ENCODE measurements at places on chromosomes 16 and 17.

DNA sequence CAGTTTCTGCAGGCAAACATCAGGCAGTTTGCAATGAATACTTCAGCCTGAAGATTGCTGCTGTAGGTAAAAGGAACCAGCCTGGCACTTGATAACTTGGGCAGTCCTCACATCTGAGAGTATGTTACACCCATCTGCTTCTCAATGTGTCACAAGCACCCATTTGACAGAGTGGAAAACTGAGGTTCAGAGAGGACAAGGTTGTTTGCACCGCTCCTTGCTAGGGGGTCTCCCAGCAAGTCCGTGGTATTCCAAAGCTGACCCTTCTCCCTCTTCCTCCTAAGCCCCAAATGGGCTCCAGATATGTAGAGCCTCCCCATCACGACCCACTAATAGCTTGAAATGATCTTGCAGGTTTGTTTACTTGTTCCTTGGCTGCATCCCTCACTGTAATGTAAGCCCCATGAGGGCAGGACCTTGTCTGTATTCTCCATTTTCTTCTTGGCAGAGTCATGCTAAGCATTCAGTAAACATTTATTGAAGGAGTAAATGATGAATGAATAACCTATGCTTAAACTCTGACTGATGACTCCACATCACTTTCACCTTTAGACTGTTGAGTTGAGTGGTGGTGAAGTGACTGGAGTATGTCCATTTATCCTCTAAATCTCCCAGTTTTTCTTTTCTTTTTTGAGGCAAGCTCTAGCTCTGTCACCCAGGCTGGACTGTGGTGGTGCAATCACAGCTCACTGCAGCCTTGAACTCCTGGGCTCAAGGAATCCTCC lies 26.4 kb downstream of the HNF1B start:
- DNase-seq: no peak

DNA sequence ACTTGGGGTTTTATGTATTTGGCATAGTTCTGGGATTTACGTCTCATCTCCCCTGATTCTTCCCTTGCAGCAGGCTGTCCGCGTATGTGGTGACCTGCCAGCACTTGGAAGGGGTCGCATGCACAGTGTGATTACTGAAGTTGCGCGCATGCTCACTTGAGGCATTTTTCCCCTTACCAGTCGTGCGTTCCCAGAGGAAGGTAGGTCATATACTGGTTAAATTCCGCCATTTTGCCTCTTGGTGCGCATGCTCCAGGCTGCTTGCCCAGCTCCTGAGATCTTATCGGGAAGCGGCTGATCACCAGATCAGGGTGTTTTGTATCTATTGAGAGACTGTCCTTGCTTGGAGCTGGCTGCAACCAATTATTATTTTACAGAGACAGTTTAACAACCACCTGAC lies 56.5 kb upstream of the TEX2 start:
- DNase-seq: no peak

DNA sequence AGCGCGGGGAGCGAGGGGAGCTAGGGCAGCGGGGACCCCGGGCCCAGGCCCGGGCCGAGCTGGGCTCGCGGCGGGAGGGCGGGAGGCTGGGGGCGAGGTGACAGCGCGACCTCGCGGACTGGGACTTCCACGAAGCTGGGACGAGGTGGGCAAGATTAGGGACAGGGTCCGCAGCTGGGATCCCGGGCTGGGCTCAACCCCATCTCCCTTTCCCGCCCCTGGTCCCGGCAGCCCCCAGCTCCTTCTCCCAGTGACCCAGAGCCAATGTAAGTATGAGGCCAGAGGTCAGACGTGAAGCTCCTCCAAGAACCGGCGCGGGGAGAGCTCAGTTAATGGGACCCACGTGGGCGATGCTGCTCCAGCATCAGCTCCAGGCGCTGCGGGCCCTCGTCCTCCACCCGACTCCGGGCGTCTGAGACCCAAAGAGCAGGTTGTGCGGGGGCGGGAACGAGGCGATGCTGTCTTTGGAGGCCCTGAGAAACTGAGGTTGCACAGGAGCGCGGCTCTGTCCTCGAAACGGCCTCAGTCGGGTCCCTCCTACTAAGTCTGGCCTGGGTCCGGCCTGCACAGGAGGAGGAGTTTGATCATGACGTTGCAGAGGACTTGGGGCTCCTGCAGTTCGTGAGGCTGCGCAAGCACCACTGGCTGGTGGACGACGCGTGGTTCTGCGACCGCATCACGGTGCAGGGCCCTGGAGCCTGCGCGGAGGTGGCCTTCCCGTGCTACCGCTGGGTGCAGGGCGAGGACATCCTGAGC lies 585 bp downstream of the ALOX12 start:
- DNase-seq: peak; percentile 39

DNA sequence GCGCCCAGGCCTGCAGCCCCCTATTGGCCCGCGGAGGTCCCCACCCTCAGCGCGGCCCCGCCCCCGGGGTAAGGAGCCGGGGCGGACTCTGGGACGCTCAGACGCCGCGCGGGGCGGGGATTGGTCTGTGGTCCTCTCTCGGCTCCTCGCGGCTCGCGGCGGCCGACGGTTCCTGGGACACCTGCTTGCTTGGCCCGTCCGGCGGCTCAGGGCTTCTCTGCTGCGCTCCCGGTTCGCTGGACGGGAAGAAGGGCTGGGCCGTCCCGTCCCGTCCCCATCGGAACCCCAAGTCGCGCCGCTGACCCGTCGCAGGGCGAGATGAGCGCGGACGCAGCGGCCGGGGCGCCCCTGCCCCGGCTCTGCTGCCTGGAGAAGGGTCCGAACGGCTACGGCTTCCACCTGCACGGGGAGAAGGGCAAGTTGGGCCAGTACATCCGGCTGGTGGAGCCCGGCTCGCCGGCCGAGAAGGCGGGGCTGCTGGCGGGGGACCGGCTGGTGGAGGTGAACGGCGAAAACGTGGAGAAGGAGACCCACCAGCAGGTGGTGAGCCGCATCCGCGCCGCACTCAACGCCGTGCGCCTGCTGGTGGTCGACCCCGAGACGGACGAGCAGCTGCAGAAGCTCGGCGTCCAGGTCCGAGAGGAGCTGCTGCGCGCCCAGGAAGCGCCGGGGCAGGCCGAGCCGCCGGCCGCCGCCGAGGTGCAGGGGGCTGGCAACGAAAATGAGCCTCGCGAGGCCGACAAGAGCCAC lies at the start of gene NHERF1:
TSS of gene NHERF1 (plus strand) at position 100 of the 750 bp plus-strand sequence. CDS start at position 319, 219 bp downstream.
- DNase-seq: peak; percentile 94

DNA sequence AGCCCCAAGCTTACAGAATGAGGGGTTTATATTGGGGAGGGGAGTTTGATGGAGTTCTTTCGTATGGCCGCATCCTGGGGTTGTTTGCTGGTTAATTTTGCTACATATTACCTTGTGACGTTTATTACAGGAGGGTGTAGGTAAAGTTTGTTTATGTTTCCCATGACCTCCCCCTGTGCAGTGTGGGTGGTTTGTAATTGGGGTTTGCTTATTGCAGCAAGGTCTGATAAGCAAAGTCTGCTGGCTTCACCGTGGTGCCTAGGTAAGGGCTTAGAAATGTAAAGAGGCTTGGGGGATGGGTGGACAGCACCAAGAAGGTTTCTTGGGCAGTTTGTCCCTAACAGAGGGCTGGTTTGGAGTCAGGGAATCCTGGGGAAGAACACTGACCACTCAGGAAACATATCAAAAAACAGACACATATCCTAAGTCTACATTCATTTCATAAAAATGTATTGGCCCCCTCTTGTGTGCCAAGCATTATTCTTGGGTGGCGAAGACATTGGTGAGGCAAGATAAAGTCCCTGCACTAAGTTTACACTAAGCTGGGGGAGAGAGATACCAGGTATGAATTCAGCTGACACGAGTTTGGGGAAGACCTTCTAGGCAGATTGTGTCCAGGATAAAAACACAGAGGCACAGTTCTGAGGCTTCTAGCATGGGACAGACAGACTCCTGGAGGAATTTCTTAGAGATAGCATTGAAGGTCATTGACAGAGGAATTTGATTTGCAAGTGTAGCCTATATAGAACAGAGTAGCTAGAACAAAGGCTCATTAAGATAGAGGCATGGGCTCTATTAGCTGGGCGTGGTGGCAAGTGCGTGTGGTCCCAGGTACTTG lies 9.5 kb downstream of the ZNF764 start:
- DNase-seq: no peak

GRCh38 chr16:75415169-75415905 lies 18.0 kb downstream of the CFDP1 start:
- no peak for DNase-seq

DNA sequence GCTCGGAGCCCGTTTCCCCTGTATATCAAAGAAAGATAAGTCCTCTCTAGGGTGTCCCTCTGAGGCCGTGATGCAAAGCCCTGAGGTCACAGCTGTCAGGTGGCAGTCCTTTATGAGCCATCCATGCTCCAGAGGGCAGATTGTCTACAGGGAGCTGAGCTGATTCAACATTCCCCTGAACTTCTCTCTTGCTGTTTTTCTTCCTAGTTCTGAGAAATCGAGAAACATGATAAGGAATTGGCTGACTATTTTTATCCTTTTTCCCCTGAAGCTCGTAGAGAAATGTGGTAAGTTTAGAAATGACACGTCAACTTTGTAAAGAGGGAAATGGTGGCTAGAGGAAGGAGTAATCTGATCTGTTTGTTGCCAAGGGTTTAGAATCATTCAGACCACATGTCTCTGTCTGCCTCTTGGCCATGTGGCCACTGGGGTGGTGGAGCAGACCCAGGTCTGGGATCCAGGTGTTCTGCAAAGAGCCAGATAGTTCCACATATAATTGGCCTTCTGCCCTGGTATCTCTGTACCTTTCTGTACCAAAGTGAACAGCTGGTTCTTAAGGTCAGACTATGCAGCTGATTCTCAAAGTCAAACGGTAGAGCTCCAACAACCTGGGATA lies 3.5 kb downstream of the CTNS start:
- peak; percentile 44 for DNase-seq
